ENCODE measurements at places on chromosomes 5 and 9.

DNA sequence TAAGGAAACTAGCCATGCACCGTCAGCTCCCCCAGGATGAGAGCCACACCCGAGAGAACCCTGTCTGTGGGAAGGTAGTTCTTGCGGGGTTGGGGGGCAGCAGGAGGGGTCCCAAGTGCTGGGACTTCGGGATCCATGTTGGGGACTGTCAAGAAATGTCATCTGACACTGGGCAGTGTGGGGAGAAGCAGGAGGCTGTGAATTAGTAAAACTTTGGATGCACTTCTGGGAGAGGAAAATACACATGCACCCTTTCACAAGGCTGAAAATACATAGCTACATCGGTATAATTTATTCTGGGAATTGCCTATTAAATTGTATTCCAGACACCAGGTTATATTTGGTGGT lies 109.6 kb upstream of the RPS23 start:
- H3K27ac ChIP-seq: peak overlapping the region; percentile 99
- DNase-seq: no peak
- H3K36me3 ChIP-seq: no peaks in the 10 kb centered on the region

- H3K27me3 ChIP-seq: no peaks in the 10 kb centered on the region
- no peak for DNase-seq
- H3K4me1 ChIP-seq: peaks cover 29% of the 10 kb centered on the region
- H3K27ac ChIP-seq: no peak overlapping the region
Measured at GRCh38 chr9:107210775-107211174, 72.3 kb upstream of the RAD23B start.

DNA sequence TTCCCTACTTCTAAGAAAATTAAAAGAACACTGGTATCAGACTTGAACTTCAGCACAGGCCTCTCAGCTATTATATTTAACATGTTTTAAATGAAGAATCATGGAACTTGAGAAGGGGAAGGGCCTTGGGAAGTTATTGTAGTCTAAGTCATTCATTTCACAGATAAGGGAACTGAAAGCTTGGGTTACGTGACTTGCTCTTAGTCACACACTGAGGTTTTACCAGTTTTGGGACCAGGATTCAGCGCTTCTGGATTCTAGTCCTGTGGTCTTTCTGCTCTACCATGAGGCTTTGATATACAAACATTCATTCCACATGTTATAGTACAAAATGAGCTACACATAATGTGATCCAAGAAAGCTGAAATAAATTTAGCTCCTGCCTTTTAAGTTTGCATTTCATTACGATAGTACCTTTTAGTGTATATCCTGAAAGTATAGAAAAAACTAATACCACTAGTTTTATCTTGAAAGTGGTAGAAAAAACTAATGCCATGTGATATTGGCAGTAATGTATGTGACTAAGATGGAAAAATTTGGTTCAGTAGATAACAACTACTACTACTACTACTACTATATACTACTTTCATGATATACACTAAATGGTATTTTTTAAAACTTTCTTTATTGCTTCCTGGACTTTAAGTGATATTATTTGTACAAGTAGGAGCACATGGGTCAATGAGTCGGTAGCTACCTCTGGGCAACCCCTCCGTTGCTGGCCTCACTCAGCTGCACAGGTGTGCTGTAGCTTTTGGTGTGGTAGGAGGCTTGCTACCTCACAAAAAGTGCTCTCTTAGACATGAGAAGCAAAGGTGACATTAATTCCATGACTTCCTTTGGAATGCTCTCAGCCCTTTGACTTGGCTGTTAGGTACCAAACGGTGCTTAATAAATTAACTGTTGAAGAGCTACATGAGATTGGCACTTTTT lies 40.7 kb downstream of the F2RL2 start:
- peak; percentile 81 for DNase-seq
- no peaks in the 10 kb centered on the region for H3K36me3 ChIP-seq
- H3K27ac ChIP-seq: peak overlapping the region; percentile 13
- H3K4me1 ChIP-seq: peaks cover 7% of the 10 kb centered on the region
- no peak overlapping the region for H3K4me3 ChIP-seq
- no peaks in the 10 kb centered on the region for H3K27me3 ChIP-seq

- no peak overlapping the region for H3K27ac ChIP-seq
- H3K4me1 ChIP-seq: no peaks in the 10 kb centered on the region
- no peaks in the 10 kb centered on the region for H3K27me3 ChIP-seq
- peak; percentile 11 for DNase-seq
Measured at GRCh38 chr5:141084487-141084989, 9.9 kb upstream of the PCDHB2 start.

DNA sequence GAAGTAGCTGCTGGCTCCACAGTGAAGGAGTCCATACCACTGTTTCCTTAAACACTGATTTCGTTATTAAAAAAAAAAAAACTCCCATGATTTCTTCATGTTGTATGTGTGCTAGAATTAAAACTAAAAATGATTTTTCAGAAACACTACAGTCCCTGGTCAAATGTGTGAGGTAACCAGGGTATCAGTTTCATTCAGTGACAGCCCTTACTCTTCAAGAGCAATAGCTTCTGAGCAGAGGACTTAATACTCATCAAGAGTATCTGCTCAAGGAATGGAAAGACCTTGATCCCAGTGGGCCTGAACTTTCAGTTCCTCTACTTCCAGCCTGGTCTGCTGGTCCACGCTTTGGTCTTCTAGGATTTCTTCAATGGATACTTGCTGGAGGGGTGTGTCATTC lies 95.1 kb downstream of the BNC2 start:
- H3K4me1 ChIP-seq: no peaks in the 10 kb centered on the region
- no peak overlapping the region for H3K4me3 ChIP-seq
- no peaks in the 10 kb centered on the region for H3K27me3 ChIP-seq
- DNase-seq: no peak
- no peaks in the 10 kb centered on the region for H3K36me3 ChIP-seq
- H3K27ac ChIP-seq: no peak overlapping the region

GRCh38 chr5:67190410-67190809 lies 6.2 kb downstream of the CD180 start:
- no peaks in the 10 kb centered on the region for H3K27me3 ChIP-seq
- H3K36me3 ChIP-seq: no peaks in the 10 kb centered on the region
- no peak overlapping the region for H3K4me3 ChIP-seq

- H3K27ac ChIP-seq: no peak overlapping the region
- peaks cover 30% of the 10 kb centered on the region for H3K4me1 ChIP-seq
- H3K27me3 ChIP-seq: no peaks in the 10 kb centered on the region
- DNase-seq: no peak
- no peaks in the 10 kb centered on the region for H3K36me3 ChIP-seq
Measured at GRCh38 chr9:98986866-98987651, 43.4 kb downstream of the COL15A1 start.

GRCh38 chr5:59275510-59276324 lies 617.8 kb downstream of the PDE4D start:
- DNase-seq: peak; percentile 60
- peaks cover 6% of the 10 kb centered on the region for H3K4me1 ChIP-seq
- no peaks in the 10 kb centered on the region for H3K27me3 ChIP-seq
- no peak overlapping the region for H3K27ac ChIP-seq

DNA sequence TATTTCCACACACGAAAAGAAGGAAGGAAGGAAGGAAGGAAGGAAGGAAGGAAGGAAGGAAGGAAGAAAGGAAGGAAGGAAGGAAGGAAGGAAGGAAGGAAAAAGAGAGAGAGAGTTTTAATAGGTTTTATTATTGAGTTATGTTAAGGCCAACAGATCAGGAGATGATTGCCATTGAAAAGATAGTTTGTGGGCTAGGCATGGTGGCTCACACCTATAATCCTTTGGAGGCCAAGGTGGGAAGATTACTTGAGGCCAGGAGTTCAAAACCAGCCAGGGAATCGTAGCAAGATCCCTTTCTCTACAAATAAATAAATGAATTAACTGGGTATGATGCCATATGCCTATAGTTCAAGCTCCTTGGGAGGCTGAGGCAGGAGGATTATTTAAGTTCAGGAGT lies 877.2 kb downstream of the TLE4 start:
- H3K36me3 ChIP-seq: no peaks in the 10 kb centered on the region
- H3K27ac ChIP-seq: no peak overlapping the region
- H3K4me1 ChIP-seq: no peaks in the 10 kb centered on the region
- no peak overlapping the region for H3K4me3 ChIP-seq
- no peaks in the 10 kb centered on the region for H3K27me3 ChIP-seq

- H3K27ac ChIP-seq: no peak overlapping the region
- H3K4me1 ChIP-seq: no peaks in the 10 kb centered on the region
Measured at GRCh38 chr5:135623186-135623715, 44.5 kb upstream of the CXCL14 start.

GRCh38 chr5:58077966-58078365 lies 381.9 kb downstream of the PLK2 start:
- H3K4me1 ChIP-seq: no peaks in the 10 kb centered on the region
- H3K36me3 ChIP-seq: no peaks in the 10 kb centered on the region
- no peak overlapping the region for H3K27ac ChIP-seq
- no peaks in the 10 kb centered on the region for H3K27me3 ChIP-seq
- H3K4me3 ChIP-seq: no peak overlapping the region
- DNase-seq: no peak

- no peak overlapping the region for H3K4me3 ChIP-seq
- no peak for DNase-seq
- H3K27ac ChIP-seq: no peak overlapping the region
- H3K4me1 ChIP-seq: no peaks in the 10 kb centered on the region
Measured at GRCh38 chr5:38968665-38969064, 105.5 kb downstream of the RICTOR start.

- no peaks in the 10 kb centered on the region for H3K27me3 ChIP-seq
- DNase-seq: no peak
- no peak overlapping the region for H3K27ac ChIP-seq
- H3K4me3 ChIP-seq: no peak overlapping the region
- no peaks in the 10 kb centered on the region for H3K4me1 ChIP-seq
- no peaks in the 10 kb centered on the region for H3K36me3 ChIP-seq
Measured at GRCh38 chr5:171093598-171093997, 215.4 kb upstream of the TLX3 start.

DNA sequence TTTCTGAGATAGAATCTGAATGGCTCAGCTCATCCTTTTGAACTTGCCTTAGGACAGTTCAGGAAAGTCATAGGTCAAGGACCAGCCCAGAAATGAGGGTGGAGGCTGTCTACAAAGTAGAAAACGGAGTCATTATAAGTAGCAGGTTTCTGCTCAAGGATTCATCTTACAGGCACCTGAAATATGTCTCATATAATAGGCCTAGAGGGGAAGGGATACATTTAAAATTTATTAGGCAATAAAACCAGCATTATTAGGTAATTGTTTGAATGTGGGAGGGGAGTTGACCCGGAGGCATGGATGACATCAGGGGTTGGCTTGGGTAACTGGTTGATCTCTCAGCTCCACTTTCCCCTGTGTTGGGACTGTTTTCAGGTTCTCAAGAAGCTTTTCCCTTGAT lies 11.9 kb upstream of the GALNT10 start:
- no peak for DNase-seq
- no peak overlapping the region for H3K27ac ChIP-seq
- H3K36me3 ChIP-seq: no peaks in the 10 kb centered on the region
- H3K4me1 ChIP-seq: no peaks in the 10 kb centered on the region
- no peak overlapping the region for H3K4me3 ChIP-seq
- H3K27me3 ChIP-seq: peaks cover 7% of the 10 kb centered on the region

DNA sequence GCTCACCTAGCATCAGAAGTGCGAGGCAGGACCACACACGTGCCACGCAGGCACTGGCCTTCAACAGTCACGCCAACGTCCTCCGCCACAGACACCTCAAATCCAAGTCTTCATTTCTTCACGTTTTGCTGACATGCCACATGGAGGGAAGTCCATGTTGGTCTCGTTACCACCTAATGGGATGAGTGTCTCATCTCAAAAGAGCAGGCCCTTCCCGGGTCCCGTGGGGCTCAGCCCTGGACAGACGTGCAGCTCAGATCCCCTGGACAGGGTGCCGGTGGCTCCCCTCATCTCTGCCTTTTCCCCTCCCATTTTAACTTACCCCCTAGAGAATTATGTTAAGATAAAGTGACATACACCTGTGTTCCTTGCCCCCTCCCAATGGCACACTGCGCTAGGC lies 76.8 kb downstream of the MRPL36 start:
- H3K4me3 ChIP-seq: no peak overlapping the region
- no peaks in the 10 kb centered on the region for H3K4me1 ChIP-seq
- DNase-seq: no peak
- H3K27me3 ChIP-seq: no peaks in the 10 kb centered on the region
- no peaks in the 10 kb centered on the region for H3K36me3 ChIP-seq
- no peak overlapping the region for H3K27ac ChIP-seq

DNA sequence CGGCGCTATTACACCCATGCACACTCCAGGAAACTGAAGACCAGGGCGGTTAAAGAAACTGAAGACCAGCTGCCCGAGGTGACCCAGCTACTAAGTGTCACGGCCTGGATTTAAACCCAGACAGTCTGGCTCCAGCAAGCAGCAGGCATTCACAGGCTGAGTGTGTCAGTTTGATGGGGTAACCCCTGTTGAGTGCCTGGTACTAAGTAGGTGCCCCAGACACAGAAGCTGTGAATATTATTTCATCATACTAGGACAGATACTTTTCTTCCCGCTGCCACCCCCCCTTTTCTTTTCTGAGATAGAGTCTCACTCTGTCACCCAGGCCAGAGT lies 7.3 kb downstream of the ENG start:
- no peaks in the 10 kb centered on the region for H3K36me3 ChIP-seq
- peaks cover 16% of the 10 kb centered on the region for H3K4me1 ChIP-seq
- H3K4me3 ChIP-seq: no peak overlapping the region
- no peak for DNase-seq
- no peaks in the 10 kb centered on the region for H3K27me3 ChIP-seq

DNA sequence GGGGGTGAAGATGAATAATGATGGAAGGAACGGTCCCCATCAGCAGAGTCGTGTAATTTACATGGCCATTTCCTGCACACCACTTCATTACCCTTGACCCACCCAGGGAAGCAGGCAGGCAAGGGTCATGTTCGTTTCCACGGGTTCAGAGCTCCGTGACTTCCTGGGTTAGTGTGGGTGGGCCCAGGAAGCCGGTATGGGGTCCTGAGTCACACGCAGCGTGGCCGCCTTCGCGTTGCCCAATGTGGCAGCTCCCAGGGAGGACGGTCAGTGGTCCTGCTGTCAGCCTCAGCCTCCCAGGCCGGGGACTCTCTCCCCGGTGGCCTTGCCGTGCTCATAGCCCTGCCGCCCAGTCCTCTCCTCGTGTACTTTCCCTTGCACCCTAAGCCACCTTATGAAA lies 5.1 kb upstream of the TERT start:
- no peaks in the 10 kb centered on the region for H3K4me1 ChIP-seq
- peaks cover 15% of the 10 kb centered on the region for H3K27me3 ChIP-seq
- no peak for DNase-seq
- no peak overlapping the region for H3K27ac ChIP-seq
- H3K4me3 ChIP-seq: no peak overlapping the region

- no peaks in the 10 kb centered on the region for H3K27me3 ChIP-seq
- no peak overlapping the region for H3K4me3 ChIP-seq
- H3K4me1 ChIP-seq: no peaks in the 10 kb centered on the region
Measured at GRCh38 chr9:97617939-97618416, 15.2 kb downstream of the TSTD2 start.

- DNase-seq: peak; percentile 24
- H3K4me1 ChIP-seq: peaks cover 8% of the 10 kb centered on the region
- no peaks in the 10 kb centered on the region for H3K36me3 ChIP-seq
- no peak overlapping the region for H3K27ac ChIP-seq
Measured at GRCh38 chr5:5497152-5497788, 74.8 kb downstream of the ICE1 start.
